Trophoblast cell (in vitro differentiated cells and primary cell): ENCODE measurements at places on chromosomes 11 and 22.

DNA sequence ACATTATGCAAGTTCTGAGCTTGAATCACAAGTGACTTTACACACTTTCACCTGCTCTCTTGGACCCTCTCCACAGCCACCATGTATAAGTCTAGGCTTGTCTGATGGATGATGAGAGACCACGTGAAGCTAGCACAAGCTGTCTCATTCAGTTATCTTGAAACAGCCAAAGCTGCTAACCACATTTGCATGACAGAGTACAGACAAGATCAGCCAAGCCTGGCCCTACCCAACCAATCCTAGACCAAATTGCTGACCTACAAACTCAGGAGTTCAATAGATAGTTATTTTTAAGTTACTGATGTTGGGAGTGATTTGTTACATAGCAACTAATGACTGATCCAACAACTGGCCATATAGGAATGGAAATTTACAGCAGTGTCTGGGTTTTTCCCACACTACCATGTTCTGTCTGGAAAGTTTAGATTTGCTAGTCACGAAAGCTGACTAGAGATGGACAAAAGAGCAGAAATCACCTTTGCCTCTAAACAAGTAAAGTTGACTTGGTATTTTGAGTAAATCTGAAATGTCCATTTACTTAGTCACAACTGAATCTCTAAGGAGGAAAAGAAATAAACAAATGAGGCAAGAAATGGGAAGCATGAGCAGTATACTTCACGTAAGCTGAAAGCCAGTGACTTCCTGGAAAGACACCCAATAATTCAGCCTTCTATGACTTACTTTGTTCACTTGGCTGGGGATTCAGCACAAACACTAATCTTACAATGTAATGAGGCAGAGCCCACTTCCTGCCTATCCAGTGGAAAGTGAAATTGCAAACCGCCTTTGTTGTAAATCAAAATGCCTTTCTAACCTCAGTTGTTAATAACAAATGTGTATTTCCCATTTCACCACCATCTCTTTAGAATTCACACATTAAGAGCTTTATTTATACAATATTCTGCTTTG, 101.7 kb downstream of the FAM181B start:
- H3K4me1 ChIP-seq: peaks cover 2% of the 10 kb centered on the region
- DNase-seq: no peak
- H3K4me3 ChIP-seq: no peak overlapping the region
- H3K27ac ChIP-seq: peak overlapping the region; percentile 44

DNA sequence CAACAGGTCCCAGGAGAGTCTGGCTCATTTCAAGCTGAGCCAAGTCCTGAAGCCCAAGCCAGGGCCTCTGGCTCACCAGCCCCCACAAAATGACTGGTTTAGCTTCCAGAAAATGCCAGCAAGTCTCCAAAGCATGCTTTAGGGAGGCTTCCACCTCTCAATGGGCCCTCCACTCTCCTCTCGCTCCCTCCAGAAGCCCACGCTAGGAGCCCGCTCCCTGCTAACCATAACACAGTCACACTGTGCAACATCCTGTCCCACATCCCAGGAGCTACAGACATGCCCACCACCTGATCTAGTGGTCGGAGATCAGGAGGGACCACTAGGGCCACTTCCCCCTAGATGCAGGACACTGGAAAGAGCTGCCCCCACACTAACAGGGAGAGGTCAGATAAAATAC, 6.9 kb downstream of the SULT4A1 start:
- DNase-seq: no peak
- H3K27me3 ChIP-seq: no peaks in the 10 kb centered on the region
- no peaks in the 10 kb centered on the region for H3K4me1 ChIP-seq
- no peaks in the 10 kb centered on the region for H3K36me3 ChIP-seq

DNA sequence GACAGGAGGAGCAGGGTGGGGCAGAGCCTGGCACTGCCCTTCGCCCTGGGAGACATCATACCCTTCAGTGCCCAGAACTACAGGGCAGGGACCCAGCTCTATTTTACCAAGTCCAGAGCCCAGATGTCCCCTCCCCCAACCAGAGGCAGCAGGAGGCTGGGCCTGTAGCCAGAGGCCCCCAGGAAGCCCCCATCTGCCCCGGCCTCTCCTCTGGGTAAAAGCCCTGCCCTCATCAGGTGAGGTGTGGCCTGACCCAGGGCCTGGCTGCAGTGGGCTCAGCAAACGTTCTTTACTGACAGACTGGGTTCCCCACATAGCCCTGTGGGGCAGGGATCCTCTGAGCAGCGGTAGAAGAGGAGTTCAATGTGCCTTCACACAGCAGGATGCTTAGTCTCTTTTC, 51.8 kb upstream of the SLC22A12 start:
- H3K36me3 ChIP-seq: no peaks in the 10 kb centered on the region
- no peaks in the 10 kb centered on the region for H3K4me1 ChIP-seq
- no peak overlapping the region for H3K4me3 ChIP-seq
- H3K27ac ChIP-seq: no peak overlapping the region

DNA sequence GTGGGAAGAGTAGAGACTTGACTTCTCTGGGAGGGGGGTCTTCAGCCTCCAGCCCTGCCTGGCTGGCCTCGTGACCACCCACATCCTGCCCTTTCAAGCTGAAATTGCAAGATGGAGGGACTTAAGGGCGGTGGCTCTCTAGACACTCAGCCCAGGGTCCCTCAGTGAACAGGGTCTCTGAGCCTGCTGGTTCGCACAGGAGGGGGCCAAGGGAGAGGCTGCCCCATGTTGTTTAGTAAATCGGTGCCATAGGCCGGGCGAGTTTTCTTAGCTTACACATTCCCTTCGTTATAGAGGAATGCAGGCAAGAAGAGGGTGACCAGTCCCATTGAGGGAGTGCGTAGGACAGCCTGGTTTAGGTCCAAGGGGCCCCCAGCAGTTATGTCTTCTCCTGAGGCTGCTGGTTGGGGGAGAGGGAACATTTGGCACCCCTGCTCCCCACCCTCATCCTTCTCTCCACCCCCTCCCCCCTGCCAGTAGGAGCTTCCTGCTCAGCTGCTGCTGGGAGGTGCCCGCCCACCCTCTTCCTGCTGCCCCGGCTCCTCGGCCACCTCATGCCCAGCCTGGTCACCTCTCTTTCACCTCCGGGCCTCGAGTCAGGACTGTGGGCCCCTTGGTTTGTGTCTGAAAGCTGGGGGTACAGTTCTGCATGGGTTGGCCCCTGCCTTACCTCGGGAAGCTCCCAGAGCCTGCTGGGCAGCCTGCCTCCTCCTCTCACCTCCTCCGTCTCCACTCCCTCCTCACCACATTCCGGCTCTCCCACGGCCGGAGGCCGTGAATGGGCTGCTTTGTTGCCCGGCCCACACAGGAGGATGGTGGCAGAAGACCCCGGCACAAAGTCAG, 3.9 kb downstream of the FRMD8 start:
- H3K27ac ChIP-seq: peak overlapping the region; percentile 11
- peaks cover 41% of the 10 kb centered on the region for H3K4me1 ChIP-seq
- peaks cover 38% of the 10 kb centered on the region for H3K36me3 ChIP-seq
- no peak for DNase-seq

DNA sequence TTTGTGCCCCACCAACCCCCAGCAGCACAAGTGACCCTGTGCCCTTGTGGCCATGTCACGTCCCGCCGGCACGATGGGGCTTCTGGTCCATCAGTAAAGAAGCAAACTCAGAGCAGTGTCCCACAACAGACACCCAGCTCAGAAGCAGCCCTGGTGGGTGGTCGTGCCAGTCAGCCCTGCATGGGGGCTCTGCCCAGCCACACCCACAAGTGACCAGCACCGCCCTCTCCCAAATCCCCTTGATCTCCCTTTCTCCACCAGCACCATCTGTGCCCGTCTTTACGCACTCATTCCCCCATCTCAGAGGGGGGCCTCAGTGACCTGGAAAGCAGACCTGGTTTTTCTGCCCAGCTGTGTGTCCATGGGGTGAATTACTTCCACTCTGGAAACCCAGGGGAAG, 149.1 kb downstream of the DSCAML1 start:
- H3K4me1 ChIP-seq: no peaks in the 10 kb centered on the region
- no peak overlapping the region for H3K27ac ChIP-seq
- no peak overlapping the region for H3K4me3 ChIP-seq

DNA sequence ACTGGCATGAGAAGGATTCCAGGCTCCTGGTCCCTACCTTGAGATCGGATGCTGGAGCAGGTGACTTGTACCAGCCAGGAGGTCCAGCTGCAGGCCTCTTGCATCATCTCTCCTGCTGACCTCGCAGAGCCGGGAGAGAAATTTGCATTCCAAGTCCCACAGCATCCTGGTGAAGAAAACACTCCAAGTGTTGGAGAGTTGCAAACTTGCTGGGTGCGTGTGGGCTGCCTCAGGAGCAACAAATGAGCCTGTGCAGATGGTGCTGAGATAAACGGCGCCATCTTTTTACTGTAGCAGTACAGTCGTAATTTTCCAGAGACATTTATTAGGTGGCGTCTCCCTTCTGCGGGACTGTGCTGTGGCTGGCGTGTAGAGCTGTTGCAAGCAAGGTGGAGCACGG, 32.1 kb upstream of the ZBTB16 start:
- no peak overlapping the region for H3K27ac ChIP-seq
- no peaks in the 10 kb centered on the region for H3K36me3 ChIP-seq
- peaks cover 2% of the 10 kb centered on the region for H3K27me3 ChIP-seq
- peak; percentile 62 for DNase-seq
- H3K4me3 ChIP-seq: no peak overlapping the region
- H3K4me1 ChIP-seq: no peaks in the 10 kb centered on the region

DNA sequence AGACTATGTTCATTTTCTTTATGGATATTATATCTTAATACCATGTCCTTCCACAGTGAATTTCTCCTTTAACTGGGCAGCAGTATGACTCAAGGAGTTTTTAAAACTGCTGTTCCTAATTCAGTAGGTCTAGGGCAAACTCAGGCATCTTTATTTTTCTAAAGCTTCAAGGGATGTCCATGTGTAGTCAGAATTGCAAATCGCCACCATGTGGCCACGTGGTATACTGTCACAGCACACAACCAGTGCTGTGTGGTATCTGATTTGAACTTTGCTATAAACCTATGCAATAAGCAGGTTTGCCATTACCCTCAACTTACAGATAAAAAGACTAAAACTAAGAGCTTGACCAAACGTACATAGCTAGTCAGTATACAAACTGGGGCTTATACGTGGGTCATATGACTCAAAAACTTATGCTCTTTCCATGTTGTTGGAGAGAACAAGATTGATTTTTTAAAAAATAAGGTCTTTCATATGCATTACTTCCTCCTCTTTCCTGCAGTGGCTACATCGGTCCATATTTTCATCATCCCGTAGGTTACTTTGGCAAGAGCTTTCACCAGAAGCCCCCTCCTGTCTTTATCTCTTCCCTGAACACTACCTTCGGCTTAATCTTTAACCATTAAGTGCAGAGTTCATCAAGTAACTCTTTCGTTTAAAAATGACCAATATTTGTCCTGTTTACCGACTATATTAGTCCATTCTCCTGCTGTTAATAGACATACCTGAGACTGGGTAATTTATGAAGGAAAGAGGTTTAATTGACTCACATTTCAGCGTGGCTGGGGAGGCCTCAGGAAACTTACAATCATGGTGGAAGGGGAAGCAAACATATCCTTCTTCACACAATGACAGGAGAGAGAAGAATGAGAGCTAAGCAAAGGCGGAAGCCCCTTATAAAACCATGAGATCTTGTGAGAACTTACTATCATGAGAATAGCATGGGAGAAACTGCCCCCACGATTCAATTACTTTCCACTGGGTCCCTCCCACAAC, 8.0 kb upstream of the HTATIP2 start:
- H3K36me3 ChIP-seq: no peaks in the 10 kb centered on the region
- no peak overlapping the region for H3K27ac ChIP-seq
- peak; percentile 70 for DNase-seq
- H3K4me1 ChIP-seq: no peaks in the 10 kb centered on the region

GRCh38 chr11:95325777-95326258, 94.8 kb upstream of the SESN3 start:
- no peaks in the 10 kb centered on the region for H3K36me3 ChIP-seq
- H3K27ac ChIP-seq: no peak overlapping the region
- H3K27me3 ChIP-seq: no peaks in the 10 kb centered on the region
- peaks cover 6% of the 10 kb centered on the region for H3K4me1 ChIP-seq
- DNase-seq: no peak

GRCh38 chr22:30953206-30953605, 15.4 kb downstream of the MORC2 start:
- no peak overlapping the region for H3K27ac ChIP-seq
- no peak for DNase-seq
- peaks cover 5% of the 10 kb centered on the region for H3K4me1 ChIP-seq
- H3K27me3 ChIP-seq: no peaks in the 10 kb centered on the region

GRCh38 chr11:133636711-133637355, 104.5 kb upstream of the OPCML start:
- H3K27me3 ChIP-seq: no peaks in the 10 kb centered on the region
- H3K27ac ChIP-seq: no peak overlapping the region
- no peaks in the 10 kb centered on the region for H3K36me3 ChIP-seq
- no peaks in the 10 kb centered on the region for H3K4me1 ChIP-seq
- DNase-seq: no peak
- no peak overlapping the region for H3K4me3 ChIP-seq

GRCh38 chr11:4156571-4156970, 62.0 kb downstream of the RRM1 start:
- H3K4me1 ChIP-seq: no peaks in the 10 kb centered on the region
- no peak for DNase-seq
- H3K27ac ChIP-seq: no peak overlapping the region
- no peak overlapping the region for H3K4me3 ChIP-seq
- no peaks in the 10 kb centered on the region for H3K27me3 ChIP-seq

GRCh38 chr11:36383195-36383594, 87.1 kb downstream of the PRR5L start:
- no peak for DNase-seq
- no peaks in the 10 kb centered on the region for H3K36me3 ChIP-seq
- no peaks in the 10 kb centered on the region for H3K4me1 ChIP-seq

GRCh38 chr22:50705219-50705691, 32.6 kb downstream of the SHANK3 start:
- H3K4me3 ChIP-seq: peak overlapping the region; percentile 26
- peak; percentile 64 for DNase-seq
- no peak overlapping the region for H3K27ac ChIP-seq
- H3K27me3 ChIP-seq: no peaks in the 10 kb centered on the region
- no peaks in the 10 kb centered on the region for H3K36me3 ChIP-seq

DNA sequence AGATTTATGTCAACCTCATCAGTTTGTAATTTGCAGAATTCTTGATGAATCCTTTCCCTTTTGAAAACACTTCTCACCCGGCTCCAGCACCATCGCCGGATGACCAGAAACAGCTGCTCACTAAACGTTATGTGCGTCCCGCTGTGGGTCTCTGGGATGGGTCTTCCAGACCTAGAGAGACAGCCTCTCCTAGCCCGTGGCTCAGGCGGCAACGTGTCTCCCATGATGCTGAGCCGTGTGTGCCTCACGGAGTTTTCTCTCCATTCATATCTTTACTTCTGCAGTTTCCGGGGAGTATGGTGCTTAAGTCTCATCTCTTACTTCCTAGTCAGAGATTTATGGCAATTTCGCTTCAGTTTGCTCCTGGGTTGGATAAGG, 25.0 kb upstream of the ACR start:
- no peaks in the 10 kb centered on the region for H3K27me3 ChIP-seq
- H3K36me3 ChIP-seq: no peaks in the 10 kb centered on the region
- DNase-seq: no peak

DNA sequence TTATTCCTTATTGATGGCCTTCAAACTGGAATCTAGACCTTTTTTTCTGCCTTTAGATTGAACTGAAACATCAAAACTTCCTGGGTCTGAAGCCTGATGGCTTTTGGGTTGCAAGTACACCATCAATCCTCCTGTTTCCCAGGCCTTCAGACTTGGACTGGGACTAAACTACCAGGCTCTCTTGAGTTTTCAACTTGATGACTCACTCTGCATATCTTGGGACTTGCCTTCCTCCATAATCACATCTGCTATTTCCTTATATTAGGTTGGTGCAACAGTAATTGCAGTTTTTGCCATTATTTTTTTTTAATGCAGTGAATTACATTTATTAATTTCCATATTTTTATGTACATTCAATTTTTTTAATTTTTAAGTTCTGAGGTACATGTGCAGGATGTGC, 7.0 kb downstream of the OR51B5 start:
- H3K27me3 ChIP-seq: no peaks in the 10 kb centered on the region
- DNase-seq: no peak
- no peak overlapping the region for H3K27ac ChIP-seq
- H3K4me1 ChIP-seq: no peaks in the 10 kb centered on the region
